ENCODE measurements at places on chromosomes 12 and 14. TPM values are rescaled to one million over a fixed set of nuclear protein-coding genes. Genes with fewer than 3 reads are reported as not detected.

The CLEC7A gene
- 2.3 TPM for total RNA-seq

The PTPN21 gene
- 32.2 TPM for total RNA-seq

The SVOP gene
- total RNA-seq, result 3.0 TPM

The PTHLH gene
- not detected for total RNA-seq

The NKX2-1 gene
- total RNA-seq, result not detected

The DAO gene
- total RNA-seq, result not detected

The RAN gene
- total RNA-seq, result 225 TPM

- no peak for DNase-seq
Observed at GRCh38 chr12:22634883-22635282, 9.9 kb downstream of the ETNK1 start.

DNA sequence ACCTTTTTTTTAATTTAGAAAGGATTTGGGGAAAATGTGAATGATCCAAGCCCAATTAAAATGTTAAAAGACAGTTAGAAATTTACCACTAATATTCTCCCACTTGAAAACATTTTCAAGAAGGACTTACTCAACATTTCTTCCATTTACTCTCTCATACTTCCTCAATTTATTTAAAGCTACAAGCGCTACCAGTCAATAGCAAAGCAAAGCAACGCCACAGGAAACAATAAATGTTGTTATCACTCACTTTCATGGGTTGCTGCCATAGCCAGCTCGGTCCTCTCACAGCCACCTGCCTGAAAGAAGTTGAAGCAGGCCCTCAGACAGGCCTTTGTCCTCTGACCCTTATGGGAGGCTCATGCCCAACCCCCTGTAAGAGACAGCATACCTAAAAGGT lies 6.0 kb upstream of the SOS2 start:
- DNase-seq, result no peak

GRCh38 chr14:93510056-93510455 lies 79.3 kb downstream of the UNC79 start:
- DNase-seq, result no peak

DNA sequence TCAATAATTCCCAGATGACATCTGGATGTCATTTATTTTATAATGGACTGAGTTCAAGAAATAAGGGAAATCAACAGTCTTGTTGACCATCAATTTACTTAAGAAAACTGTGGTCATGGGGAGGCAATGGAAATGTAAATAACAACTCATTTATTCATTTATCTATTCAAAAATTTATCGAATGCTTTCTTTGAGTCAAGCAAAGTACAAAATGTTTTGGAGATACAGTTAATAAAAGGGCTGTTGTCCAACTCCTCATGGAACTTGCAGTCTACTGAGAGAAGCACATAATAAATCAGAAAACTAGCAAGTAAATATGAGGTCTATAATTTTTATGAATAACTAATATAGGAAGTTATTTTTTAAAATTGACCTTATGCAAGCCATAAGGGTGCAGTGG lies 65.5 kb upstream of the KITLG start:
- no peak for DNase-seq

DNA sequence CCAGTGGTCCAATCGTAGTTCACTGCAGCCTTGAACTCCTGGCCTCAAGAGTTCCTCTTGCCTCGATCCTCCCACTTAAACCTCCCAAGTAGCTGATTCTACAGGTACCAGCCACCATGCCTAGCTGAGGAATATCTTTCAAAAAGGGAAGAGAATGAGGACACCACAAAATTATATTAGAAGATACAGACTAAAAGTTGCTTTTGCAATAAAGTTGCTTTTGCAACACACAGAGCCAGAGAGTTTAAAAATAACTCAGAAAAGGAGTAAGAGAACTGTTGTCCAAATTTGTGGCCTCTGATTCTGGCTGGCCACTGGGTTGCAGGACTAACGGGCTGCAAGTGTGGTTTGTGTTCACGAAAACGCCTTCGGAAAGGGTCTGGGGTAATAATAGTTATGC lies 19.8 kb downstream of the TMEM253 start:
- no peak for DNase-seq

DNA sequence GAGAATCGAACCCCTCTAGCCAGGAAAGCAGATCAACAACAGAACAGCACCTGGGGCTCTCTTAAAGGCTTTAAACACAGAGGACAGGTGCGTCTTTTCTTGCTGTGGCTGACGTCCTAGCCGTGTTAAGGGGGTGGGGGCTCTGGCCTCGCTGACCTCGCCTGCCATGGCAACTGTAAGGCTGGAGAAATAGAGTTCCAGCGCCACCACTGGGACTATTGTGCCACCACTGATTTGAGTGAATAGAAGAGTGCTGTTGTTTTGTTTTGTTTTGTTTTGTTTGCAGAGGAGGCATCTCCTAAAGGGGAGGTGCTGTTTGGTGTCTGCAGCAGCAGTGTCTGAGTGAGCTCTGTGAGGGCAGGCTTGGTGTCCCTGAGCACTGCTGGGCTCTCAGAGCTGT lies 34.2 kb upstream of the PRMT8 start:
- DNase-seq, result no peak

- DNase-seq, result no peak
Observed at GRCh38 chr12:63764481-63764880, 15.2 kb upstream of the RXYLT1 start.

GRCh38 chr14:89669193-89669592 lies 252.2 kb upstream of the FOXN3 start:
- DNase-seq, result no peak

DNA sequence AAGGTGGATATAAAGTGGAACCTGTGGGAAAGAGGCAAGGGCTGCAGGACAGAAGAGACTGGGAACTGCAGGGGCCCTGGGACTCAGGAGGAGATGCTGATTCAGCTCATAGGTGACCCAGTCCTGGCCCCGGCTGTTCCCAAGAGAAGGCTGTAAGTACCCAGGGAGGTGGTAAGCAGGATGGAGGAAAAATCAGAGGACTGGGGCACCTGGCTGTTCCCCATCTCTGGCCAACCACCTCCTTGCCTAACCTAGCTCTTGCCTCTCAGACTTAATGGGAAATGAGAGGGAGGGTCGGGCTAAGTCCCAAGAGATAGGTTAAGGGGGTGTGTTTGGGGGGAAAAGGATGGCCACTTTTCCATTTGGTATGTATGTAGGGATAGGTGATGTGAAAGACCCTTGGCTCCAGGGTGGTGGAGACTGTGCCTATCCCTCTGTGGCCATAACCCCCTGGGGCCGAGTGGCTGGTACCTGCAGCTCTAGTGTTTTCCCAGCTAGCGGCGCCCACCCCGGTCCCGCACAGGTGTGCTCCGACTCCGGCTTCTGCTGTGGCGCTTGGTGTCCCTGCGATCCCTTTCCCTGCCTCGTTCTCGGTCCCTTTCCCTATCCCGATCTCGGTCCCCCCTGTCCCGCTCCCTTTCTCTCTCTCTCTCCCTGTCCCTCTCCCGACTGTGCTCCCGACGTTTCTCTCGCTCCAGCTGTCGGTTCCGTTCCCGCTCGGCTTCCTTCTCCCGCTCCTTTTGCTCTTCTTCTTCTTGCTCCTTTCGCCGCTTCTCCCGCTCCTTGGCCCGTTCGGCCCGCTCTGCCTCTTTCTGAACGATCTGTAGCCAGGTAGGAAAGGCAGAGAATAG lies 1.6 kb upstream of the CDH24 start:
- DNase-seq, result no peak

DNA sequence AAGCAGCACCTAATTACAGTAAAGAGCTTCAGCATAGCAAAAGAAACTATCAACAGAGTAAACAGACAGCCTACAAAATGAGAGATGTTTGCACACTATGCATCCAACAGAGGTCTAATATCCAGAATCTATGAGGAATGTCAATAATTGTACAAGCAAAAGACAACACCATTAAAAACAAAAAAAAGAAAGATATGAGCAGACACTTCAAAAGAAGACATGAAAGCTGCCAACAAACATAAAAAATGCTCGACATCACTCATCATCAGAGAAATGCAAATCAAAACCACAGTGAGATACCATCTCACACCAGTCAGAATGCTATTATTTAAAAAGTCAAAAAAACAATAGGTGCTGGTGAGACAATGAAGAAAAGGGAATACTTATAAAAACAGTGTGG lies 273.1 kb downstream of the TMTC2 start:
- DNase-seq, result no peak

Measured in Right ventricle myocardium superior (tissue), 1 donor.